ENCODE measurements at places on chromosomes 5 and 9. TPM values are rescaled to one million over a fixed set of nuclear protein-coding genes. Genes with fewer than 3 reads are reported as not detected.

DNA sequence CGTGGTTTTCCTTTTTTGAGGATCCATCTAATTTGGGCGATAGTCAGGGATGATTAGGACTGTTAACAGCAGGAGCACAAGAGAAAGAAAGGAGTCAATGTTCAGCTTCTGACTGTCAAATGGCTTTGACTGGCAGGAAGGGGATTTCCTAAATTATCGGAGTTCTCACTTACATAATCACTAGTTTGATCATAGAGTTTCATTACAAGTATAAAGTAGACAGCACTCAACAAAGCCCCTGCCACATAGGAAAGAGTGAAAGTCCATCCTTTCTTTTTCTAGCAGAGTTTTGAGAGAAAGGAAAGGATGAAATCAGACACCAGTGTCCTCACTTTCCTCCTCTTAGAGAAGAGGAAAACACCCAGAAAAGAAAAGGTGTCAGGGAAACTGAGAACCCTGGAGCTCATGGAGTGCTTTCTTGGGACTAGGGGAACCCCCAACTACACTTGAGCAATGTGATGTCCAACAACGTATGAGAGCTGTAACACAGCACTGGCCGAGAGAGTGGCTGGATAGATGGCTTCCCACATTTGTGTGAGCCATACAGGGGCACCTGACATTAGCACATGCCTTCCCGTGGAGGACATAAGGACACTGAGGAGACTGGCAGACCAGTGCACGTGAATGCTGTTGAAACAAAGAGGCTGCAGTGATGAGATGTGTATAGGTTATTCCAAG, 26.0 kb upstream of the LPAR1 start:
- DNase-seq, result no peak

GPR21 gene
- 1.6 TPM for total RNA-seq

EMB gene
- 11.6 TPM for total RNA-seq

DNA sequence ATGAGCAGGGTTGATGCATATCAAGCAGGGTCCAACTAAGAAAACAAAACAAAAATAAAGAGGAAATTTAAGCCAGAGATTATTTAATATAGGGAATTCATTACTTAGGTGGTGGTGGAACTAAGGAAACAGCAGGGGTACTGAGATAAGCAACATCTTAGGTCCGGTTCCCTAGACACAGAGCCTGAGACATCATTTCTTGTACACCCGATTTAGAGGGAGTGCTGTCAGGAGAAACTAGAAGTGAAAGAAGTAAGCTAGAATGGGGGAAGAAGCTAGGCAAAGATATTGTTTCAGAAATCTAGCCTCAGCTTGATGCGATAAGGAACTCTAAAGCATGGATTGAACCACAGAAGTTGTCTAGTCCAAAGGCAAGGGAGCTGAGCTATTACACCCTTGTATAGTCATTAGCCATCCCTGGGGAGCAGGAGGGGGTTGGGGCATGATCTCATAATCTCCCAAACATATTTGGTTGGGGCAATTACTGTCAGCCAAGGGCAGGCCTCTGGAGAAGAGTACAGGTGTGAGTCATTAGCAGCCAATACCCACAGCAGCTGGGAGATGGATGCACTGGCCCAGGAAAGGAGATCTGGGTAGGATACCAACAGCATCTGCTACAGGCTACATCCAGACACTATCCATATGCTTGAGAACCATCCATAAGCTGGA, 194.5 kb downstream of the ARL15 start:
- no peak for DNase-seq

GRCh38 chr9:114462791-114463190, 42.5 kb downstream of the WHRN start:
- no peak for DNase-seq

RANBP3L gene
- total RNA-seq, result not detected

- no peak for DNase-seq
Observed at GRCh38 chr9:125763394-125763801, 16.2 kb downstream of the PBX3 start.

DNA sequence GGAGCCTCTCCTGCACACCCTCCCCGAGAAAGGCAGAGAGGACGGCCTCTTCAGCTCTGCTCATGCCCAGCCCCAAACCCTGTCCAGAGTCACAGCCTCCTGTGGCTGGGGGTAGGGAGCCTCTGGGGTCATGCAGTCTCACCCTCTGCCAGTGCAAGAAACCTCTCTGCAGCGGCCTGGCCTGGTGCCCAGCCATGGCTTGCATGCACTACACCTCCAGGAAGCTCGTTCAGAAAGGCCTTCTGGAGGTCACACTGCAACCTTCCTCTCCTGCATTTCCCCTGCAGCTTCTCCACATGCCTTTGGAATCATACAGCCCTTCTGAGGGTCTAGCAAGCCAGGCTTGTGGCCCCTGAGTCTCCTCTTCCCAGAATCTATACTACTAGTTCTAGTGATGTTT, 17.9 kb downstream of the CSF1R start:
- peak; percentile 41 for DNase-seq

- DNase-seq, result no peak
Observed at GRCh38 chr9:13352451-13352979, 73.0 kb upstream of the MPDZ start.

PLAC8L1 gene
- not detected for total RNA-seq

NACC2 gene
- total RNA-seq, result 22.4 TPM

ZNF608 gene
- total RNA-seq, result 2.8 TPM

DNA sequence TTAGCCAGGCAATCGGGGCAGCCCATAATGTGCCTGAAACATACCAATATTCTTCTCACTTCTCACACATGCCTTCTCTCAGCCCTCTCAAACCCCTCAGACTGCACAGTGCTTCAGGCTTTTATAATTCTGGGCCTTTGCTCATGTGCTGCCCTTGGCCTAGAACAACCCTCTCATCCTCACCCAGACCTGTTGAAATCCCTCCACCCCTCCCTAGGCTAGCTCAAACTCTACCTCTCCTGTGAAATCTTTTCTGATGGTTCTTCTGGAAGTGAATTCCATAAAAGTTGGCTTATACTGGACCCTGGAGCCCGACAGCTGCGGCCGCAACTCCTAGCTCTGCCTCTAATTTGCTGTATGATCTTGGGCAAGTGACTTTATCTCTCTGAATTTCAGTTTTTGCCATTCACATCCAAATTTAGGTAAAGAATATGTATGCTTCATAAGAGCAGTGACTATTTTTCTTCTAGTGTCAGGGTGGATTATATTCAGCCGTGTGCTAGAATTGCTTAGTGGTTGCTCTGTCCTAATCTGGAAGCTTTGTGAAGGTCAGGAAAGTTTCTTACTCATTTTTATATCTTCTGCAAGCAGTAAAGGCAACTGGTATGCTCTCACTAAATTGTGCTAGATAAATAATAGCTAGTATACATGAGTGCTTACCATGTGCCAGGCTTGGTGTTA, 221.4 kb downstream of the MAPKAP1 start:
- DNase-seq, result no peak

GRCh38 chr5:133336121-133336968, 276.0 kb downstream of the FSTL4 start:
- no peak for DNase-seq

DNA sequence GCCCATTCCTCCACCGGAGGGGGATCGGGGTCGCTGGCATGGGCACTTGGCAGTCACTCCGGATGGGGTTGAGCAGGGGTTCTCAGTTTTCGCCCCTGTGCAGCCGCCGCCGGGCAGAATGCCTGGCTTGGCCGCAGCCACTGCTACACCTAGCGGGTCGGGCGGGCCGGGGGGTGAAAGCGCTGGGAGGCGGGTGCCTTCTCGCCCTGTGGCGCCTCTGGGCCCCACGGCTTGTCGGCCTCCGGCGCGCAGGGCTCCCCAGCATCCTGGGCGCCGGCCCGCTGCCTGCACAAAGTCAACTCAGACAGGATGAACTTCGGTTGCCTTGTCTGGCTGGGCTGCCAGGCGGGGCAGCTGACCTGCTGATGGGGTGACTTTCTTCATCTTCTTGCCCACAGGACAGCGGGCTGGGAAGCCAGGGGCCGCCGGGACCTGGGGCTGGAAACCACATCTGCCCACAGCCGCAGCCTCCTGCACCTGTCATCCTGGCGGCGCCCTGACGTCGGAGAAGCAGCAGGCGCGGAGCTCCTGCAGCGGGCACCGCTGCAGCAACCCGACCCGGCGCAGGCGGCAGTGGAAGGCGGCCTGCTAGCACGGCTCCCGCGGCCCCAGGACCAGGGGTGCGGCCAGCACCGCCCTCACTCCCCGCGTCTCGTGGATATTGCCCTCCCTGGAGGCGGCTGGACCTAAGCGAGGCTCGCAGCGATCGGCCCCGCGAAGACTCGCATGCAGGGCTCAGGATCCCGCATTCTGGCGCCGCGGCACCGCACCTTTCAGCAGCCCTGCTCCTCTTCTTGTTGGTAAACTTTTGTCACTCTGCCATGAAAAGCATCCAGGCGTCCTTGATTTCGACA, 1.3 kb upstream of the ANKRD18A start:
- DNase-seq, result peak; percentile 18

- DNase-seq, result no peak
Observed at GRCh38 chr5:153439130-153439529, 51.3 kb upstream of the GRIA1 start.

GRCh38 chr5:43663916-43664315, 60.9 kb downstream of the NNT start:
- DNase-seq, result no peak

DNA sequence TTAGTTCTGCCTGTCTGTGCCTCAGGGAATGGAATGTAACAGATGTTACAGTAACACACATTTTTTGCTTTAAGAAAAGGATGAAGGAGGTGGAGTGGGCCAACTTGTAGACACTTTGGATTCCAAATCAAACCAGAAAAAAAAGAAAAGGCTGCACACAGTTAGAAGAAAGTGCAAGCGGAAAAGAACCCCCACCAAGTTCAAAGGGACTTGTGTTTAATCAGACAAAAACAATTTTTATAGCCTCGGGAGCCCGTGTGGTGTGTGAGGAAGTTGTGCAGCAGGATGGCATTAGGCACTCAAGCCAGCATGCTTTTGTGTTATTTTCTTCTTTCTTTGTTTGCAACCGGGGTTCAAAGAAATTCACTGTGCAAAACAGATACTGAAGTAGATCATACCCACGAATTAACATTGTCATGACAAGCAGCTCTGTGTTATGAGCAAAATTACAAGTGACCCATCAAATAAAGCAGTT, 189.5 kb downstream of the SEMA5A start:
- no peak for DNase-seq

DNA sequence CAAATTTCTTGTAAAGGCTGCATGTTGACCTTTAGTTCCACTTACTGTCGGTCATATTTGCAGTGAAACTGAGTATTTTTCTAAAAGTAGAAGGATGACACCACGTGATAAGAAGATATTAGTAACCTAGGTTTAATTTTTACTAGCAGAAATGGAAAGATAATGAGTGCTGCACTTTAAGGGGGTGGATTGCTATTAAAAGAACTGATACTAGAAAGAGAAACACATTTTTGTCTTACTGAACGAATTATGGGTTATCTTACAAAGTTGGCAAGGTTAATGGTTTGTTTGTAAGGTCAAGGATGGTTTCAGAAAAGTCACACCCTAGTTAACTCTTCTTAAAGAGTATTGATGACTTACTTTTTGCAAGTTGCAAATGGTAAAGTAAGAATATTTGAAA, 2.4 kb downstream of the MACIR start:
- no peak for DNase-seq

DNA sequence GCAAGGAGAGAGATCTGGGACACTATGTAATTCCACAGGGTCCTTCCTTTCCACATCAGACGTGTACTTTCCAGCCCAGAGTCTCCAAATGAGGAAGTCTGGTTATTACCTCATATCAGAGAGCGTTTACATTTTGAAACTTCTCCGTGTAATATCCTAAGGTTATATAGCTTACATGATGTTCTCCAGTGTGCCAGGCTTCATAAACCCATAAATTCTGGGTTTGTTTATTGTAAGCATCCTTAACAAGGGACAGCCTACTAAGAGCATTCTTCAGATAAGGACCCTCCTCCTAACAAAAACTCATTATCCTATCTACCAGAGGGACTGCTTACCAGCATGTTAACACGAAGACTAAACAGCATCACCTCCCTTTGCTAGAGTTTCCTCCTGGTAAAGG, 17.9 kb downstream of the SRFBP1 start:
- no peak for DNase-seq

DNA sequence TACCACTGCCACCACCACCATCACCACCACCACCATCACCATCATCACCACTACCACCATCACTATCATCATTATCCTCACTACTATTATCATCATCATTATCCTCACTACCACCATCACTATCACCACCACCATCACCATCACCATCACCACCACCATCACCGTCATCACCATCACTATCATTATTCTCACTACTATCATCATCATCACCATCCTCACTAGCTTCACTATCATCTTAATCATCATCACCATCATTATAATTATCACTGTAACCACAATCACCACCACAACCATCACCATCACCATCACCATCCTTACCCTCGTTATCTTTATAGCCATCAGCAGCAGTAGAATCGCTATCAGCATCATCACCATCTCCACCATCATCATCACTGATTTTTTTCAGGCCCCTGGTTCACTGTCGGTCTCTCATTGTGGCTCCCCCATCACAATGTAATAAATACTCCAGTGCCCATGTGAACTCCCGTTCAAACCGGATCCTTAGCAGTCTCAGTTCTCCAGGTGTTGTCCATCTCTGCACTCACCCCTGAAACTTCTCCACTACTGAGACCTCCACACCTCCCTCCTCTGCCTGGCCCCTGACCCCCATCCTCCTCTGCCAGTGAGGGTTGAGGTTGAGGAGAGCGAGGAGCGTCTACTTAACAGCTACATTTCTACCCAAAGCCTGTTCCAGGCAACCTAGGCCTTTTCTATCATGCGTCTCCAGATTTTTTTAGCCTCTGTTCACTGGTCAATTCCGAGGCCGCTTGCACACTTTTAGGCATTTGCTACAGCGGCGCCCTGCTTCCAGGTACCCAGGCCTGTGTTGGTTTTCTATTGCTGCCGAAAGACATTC, 238.2 kb downstream of the PBX3 start:
- no peak for DNase-seq

- no peak for DNase-seq
Observed at GRCh38 chr9:8871796-8872445, 1072.3 kb upstream of the DMAC1 start.

GRCh38 chr5:3594510-3595005, 1.1 kb upstream of the IRX1 start:
- no peak for DNase-seq

GRCh38 chr9:26880262-26880661, 12.3 kb downstream of the CAAP1 start:
- DNase-seq, result no peak

ZNF483 gene
- 7.3 TPM for total RNA-seq

GRCh38 chr9:88682431-88682831, 147.5 kb downstream of the NXNL2 start:
- DNase-seq, result no peak

DNA sequence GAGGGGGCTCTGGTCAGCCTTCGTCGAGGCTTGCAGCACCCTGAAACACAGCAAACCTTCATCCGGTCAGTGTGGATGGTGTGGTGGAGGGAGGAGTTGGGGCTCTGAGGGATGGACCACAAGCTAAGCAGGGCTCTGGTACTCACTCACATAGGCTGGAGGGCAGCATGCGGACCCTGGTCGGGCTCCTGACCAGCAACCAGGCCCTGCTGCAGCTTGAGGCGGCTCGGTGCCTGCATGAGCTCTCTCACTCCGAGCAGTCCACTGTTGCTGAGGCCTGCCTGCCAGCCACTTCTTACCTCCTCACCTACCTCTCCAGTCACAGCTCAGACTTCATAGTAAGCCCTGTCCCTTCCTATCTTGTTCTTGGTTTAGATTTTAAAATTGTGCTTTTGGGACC, 2.5 kb downstream of the TMCO6 start:
- DNase-seq, result no peak
